GM12864 (cell line): ENCODE measurements at places on chromosomes 1 and 21.

DNA sequence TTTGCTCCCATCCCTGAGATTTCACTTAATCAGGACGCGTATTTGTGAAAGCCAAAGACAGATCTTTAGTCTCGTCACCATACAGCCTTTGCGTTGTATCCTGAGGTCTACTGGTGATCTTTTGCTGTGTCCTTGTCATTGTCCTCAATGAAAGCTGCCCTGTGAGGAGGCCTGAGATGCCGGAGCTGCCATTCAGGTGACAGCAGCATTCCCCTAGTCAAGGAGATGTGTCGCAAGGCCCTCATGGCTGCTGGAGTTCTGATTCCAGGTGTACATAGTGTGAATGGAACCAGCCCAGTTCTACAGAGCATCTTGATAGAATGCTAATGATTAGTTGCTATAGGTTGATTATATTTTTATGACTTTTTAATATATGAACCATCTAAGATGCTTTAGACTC, 24.1 kb downstream of the TTF2 start:
- no peak for DNase-seq

GRCh38 chr1:81617308-81617967, 183.3 kb upstream of the ADGRL2 start:
- DNase-seq = no peak

- DNase-seq = no peak
Observed at GRCh38 chr1:186623551-186623950, 56.7 kb downstream of the PTGS2 start.

GRCh38 chr1:31642366-31642765, 2.3 kb downstream of the PEF1 start:
- no peak for DNase-seq

DNA sequence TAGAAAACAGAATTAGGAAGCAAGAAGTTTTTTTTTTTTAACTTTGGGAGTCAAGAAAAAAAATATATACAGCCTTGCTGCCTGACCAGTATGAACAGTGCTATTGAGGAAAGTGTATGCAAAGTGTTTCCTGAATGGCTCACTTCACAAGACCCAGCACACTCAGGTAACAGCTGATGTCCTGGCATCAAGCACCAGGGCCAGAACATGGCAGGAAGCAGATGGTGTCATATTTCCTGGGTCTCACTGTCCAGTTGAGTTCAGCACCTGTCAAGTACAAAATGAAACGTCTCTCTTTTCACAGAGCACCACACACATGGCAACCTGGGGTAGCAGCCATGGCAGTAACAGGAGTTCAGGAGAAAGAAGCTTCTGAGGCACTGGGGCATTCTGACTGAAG, 372.3 kb downstream of the TTLL7 start:
- peak; percentile 3 for DNase-seq

- no peak for DNase-seq
Observed at GRCh38 chr1:161707503-161707902, 474 bp downstream of the FCRLA start.

DNA sequence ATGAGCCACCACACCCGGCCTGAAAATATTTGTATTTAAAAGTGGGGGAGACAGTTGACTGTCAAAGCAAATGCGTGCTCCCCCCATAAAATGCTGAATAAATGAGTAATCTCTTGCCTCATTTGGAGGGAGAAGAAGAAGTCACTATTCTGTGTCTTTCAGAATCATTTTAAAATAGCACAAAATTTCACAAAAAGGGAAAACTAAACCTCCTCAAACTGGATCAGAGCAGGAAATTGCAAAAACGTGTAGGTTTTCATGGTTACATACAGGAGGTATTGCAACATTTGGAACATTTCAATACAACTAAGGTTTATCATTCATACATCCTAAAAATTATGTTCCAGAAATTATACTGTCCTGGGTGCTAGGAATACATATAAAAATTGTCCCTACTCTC, 13.6 kb downstream of the MTF1 start:
- no peak for DNase-seq

- no peak for DNase-seq
Observed at GRCh38 chr1:200038325-200038980, 10.9 kb downstream of the NR5A2 start.

DNA sequence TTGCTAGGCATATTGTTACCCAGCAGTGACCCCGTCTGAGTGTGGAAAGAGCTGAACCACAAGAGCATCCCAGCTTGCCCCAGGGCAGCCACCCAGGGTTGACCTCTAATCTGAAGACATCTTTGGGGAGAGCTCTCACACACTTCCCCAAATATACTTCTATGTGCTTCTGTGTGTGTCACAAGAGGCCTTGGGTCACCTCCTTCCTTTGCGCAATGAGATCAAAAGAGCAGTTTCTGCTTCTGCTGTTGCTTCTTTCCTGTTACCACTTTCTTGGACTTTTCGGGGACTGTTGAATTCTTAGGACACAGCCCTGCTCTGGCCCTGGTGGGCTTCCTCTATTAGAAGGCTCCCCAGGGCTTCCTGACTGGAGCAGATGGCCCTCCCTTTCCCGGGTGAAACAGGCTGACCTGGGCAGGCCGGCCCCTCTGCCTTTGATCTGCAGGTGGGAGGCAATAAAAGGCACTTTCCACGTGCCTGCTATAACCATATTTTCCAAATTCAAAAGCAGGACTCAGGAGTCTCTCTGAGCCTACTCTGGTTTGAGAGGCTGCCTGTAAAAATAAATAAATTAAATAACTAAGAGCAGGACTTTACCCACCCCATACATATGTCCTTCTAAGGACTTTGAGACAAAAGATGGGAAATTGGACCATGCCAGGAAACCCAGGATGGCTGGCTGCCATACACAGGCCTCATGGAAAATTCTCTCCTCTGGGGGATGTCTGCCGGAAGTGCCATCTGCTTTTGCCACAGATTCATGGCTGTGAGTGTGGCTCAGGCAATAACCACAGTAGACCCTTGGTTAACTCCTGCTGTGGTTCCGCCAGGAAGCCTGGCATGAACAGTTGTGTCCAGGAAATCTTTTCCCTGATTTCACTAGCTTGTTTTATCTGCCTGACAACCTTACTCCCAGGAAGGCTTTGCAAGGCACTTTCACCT, 28.3 kb upstream of the RCSD1 start:
- DNase-seq = no peak

GRCh38 chr21:43348170-43348766, 78.7 kb downstream of the SIK1 start:
- DNase-seq = no peak

DNA sequence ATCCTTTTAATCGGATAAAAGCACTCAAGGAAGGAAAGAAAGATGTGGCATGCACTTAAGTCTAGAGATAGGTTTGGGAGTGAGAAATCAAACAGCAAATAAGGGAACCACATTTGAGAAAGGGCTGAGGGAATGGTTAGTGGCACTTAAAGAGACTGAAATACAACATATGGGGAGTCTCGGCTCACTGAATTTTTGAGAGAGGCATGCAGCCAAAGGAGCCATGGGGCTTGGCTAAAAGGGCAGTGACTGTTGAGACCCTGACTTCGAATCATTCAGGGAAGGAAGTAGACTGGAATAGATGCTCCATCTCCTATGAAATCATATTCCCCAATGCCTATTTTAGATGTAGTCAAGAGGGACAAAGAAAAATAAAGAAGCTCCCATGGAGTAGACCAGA, 58.3 kb upstream of the HAO2 start:
- no peak for DNase-seq

- DNase-seq = no peak
Observed at GRCh38 chr21:44872323-44872648, 1.2 kb downstream of the PTTG1IP start.
